BJ (cell line): ENCODE measurements at places on chromosomes 13 and 19.

DNA sequence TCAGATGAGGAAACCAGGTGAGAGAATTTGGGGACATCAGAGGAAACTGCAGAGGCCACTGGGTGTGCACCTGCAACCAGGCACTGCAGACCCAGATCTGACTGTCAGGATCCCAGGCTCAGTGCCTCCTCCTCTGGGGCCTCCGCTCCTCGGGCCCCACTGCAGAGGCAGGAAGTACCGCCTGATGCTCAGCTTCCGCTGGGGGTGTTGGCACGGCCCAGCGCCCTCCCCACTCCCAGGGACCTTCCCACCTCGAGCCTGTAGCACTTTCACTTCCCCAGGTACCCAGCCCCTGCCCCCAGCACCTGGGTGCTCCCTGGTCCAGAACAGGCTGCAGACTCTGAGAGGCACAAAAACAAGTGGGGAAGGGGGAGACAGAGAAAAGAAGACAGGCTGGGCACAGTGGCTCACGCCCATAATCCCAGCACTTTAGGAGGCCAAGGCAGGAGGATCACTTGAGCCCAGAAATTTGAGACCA is 1.4 kb upstream of the CD37 start:
- DNase-seq, result no peak

- no peak for DNase-seq
Observed at GRCh38 chr13:96696389-96696900, 297.8 kb downstream of the OXGR1 start.

DNA sequence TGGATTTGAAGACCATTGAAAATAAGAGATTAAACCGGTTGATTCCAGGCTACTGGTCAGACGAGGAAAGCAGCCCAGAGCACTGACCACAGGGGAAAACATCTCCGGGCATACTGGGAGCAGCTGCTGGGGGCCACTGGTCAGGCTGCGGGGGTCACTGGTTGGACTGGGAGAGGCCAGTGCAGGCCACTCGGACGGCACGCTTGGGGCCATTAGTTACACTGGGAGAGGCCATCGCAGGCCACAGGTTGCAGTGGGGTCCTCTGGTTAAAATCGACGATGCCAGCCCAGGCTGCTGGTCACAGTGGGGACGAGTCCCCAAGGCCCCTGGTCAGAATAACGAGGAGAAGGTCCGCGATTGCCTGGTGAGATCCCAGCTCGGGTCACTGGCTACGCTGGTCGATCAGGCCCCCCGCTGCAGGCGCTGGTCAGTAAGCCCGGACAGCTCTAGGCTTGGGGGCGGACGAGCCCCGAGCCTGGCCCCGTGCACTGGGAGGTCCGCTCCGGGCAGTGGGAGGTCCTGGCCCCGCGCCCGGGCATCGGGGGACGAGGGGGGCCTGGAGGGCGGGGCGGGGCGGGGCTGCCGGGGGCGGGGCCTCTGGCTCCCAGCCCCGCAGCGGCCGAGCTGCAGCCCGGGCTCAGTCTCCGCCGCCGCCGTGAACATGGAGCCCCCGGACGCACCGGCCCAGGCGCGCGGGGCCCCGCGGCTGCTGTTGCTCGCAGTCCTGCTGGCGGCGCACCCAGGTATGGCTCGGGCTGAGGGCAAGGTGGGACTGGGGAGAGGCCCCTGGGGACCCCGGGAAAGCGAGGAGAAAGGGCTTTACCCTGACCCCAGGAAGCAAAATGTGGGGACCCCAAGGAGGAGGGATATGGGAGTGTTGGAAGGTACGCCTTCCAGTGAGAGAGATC is at the start of gene BCAM:
BCAM (plus strand) TSS at position 641 of the 909 bp plus-strand sequence; CDS start at position 663, 22 bp downstream.
- no peak for DNase-seq

GRCh38 chr19:313169-313987 is 22.2 kb upstream of the PLPP2 start:
- no peak for DNase-seq

GRCh38 chr13:88068975-88069374 is 397.8 kb downstream of the SLITRK5 start:
- DNase-seq, result no peak

- DNase-seq, result no peak
Observed at GRCh38 chr13:44271915-44272341, 101.7 kb upstream of the SERP2 start.

- no peak for DNase-seq
Observed at GRCh38 chr19:7912697-7913564, 1.7 kb upstream of the TGFBR3L start.

DNA sequence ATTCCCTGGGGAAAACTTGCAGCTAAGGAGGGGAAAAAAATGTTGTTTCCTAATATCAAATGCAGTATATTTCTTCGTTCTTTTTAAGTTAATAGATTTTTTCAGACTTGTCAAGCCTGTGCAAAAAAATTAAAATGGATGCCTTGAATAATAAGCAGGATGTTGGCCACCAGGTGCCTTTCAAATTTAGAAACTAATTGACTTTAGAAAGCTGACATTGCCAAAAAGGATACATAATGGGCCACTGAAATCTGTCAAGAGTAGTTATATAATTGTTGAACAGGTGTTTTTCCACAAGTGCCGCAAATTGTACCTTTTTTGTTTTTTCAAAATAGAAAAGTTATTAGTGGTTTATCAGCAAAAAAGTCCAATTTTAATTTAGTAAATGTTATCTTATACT is 33.6 kb downstream of the TNFSF11 start:
- DNase-seq, result no peak

DNA sequence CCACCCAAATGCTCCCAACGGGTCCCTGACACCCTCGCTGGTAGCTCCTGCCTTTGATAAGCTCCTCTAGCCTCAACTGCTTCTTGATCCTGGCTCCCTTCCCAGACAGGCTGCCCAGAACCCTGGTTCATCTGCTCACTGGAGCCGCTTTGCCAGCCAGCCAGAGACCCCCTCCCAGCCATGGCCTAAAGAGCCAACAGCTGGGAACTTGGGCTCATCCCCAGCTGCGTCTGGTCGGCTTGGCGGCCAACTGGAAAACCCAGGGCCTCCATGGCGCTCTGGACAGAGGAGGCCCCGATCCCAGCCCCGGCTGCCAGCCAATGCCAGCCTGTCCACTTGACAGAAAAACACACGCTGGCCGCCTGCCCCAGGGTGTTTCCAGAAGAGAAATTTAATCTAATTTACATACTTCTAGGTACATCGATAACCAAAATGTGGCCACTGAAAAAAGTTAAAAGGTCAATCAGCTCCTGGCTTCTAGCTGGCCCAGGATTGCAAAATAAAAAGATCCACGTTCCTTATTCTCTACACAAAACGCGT is 3.0 kb upstream of the AKAP8L start:
- DNase-seq, result no peak

- no peak for DNase-seq
Observed at GRCh38 chr13:109759609-109760008, 26.8 kb downstream of the IRS2 start.

GRCh38 chr13:48977973-48978372 is 2.3 kb downstream of the FNDC3A start:
- no peak for DNase-seq

DNA sequence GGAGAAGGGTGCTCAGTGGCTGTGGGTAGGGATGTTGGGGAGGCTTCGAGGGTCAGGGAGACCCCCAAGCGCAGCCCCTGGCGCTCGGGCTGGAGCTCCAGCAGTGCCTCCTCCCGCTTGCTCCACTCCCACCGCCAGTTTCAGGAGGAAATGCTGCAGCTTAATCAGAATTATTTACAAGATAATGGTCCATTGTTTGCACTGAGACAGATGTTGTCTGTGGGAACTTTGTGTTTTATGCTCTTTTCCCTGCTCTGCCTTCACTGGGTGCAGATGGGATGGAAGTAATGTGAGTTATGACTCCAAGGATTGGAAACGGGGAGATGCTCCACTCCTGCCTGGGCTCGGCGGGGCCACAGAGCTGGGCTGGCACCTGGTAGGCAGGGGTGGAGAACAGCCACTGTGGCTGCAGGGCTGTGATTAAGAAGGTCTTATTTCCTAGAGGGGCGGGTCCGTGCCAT is 192.4 kb downstream of the ZNF536 start:
- no peak for DNase-seq

GRCh38 chr13:29459813-29460355 is 135.6 kb downstream of the SLC7A1 start:
- DNase-seq, result no peak

GRCh38 chr13:98581381-98581780 is 4.5 kb upstream of the STK24 start:
- no peak for DNase-seq

- no peak for DNase-seq
Observed at GRCh38 chr13:88068316-88068715, 397.1 kb downstream of the SLITRK5 start.

DNA sequence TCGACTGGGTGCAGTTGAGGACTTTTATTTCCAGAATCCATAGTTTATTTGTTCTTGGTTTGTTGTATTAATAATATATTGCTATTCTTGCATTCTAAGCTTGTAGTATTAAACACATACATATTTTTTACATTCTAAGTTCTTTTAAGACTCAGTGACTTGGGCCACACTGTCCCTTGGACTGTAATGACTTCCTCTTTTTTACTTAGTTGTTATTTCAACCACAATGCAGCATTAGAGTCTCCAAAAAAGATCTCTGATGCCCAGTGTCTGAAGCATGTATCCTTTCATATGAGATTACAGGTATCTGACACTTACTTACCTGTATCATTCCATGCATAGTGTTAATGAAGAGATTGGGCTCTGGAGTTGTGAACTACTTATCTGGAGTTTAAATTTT is 864.9 kb upstream of the PCDH20 start:
- no peak for DNase-seq

- no peak for DNase-seq
Observed at GRCh38 chr19:39679056-39679790, 23.5 kb downstream of the LGALS16 start.

- no peak for DNase-seq
Observed at GRCh38 chr13:98910501-98910951, 67.3 kb downstream of the DOCK9 start.

GRCh38 chr13:112056739-112057438 is 10.1 kb upstream of the SOX1 start:
- no peak for DNase-seq

DNA sequence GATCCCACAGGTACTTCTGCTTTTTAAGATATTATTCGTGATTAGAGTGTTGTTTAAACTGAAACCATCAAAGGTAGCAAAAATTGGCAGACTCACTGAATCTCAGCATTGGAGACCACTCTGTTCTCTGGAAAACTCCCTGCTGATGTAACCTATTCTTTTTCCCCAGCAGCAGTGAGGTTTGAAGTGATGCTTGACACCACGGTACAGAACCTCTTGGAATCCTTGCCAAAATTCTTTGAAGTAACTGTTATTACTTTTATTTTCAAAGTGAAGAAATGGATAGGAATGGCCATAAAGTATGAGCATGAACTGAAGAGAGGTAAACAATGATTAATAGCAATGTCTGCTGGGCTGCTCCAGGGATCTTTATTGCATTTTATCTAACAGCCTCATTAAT is 66.4 kb upstream of the KL start:
- DNase-seq, result no peak

DNA sequence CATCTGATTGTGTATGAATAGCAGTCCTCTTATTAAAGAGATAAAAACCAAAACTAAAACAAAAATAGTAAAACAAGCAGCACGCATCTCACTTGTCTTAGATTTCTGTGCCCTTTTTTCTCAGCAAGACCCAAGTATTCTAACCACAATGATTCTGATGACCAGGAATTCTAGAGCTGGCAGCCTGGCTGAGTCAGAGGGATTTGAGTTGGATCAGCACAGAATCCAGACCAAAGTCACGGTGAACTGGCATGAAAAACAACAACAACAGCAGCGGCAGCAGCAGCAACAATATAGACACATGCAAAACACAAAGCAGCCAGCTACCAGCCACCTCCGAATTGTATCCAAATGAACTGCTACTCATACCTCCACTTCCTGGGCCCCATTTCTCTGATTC is 360.5 kb downstream of the KCNRG start:
- no peak for DNase-seq

DNA sequence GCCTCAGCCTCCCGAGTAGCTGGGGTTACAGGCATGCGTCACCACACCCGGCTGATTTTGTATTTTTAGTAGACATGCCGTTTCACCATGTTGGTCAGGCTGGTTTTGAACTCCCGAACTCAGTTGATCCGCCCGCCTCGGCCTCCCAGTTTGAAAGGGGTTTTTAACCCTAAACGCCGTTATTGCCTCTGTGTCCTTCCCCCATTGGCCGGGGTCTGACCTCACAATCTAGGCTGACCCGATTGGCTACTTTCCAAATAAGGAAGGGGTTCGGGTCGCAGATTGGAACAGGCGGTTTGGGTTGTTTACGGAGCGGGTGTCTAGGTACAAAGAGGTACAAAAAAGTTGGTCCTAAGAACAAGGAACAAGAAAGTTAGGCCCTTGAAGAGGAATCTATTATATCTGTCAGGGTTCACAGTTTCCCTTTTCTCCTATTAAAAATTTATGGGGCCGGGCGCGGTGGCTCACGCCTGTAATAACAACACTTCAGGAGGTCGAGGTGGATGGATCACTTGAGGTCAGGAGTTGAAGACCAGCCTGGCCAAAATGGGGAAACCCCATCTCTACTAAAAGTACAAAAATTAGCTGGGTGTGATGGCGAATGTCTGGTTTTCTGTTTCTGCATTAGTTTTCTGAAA is 1.0 kb downstream of the ZNF253 start:
- DNase-seq, result no peak

DNA sequence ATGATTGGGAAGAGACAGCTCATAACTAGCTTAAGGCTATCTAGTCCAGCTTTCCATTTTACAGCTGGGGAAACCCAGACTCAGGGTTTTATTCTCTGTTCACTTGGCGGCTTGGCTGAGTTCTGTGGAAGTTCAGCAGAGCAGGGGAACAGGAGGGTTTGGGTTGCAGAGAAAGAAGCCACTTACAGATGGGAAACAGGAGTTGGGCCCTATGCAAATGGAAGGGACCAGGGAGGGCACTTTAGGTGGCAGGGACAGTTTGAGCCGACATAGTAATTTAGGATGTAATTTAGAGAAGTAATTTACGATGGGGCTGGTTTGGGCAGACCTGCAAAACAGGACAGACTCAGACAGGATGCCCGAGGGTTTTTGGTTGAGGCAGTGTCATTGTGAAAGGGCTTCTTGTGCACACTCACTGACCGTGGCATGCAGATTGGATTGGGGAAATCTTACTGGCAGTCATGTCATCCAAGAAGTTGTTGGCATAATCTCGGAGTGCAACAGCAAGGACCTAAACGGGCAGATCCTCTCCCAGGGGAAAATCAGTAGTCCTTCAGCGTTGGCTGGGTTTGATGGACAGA is 47.3 kb upstream of the GPR183 start:
- DNase-seq, result no peak

DNA sequence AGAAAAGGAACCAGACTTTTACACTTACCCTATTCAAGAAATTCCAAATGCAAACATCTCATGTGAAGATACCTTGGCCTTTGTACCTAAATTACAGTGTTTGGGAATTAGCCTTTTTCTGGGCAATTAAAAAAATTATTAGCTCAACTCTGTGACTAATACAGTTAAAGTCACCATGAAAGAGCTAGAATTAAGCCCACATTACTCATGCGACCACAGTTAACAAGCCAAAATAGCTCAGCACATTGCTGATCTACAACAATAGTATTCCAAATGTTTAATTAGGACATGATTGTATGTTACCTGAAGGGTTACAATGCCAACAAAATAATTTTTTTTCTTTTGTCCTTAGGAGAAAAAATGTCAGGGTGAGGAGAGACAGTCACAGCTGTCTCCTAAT is 263.6 kb upstream of the GPC6 start:
- DNase-seq, result no peak
